Hippocampal formation (tissue), 2 donors: ENCODE measurements at places on chromosomes 3 and 15.

DNA sequence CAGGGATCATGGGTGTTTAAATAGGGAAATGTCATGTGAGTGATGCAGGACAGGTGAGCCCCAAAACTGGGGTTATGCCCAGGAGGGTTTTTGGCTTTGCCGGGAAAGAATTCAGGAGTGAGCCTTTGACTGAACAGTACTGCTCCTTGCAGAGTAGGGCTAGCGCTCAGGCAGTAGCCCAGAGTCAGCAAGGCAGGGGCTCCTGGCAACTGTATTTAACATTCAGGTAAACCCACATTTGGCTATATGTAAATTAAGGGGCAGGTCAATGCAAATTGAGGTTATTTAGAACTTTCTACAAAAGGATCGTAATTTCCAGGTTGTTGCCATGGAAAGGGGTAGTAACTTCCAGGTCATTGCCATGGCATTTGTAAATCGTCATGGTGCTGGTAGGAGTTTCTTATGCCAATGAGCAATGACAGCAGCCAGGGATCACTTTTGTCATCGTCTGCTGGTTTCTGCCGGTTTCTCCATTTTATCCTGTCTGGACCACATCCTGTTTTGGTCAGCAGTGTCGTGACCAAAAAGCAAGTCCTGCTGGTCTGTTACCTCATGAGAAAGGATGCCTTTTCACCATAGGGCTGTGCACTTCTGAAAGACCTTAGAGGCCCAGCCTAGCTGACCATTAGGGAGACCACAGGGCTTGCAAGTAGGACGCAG is 24.3 kb downstream of the MTHFS start:
- DNase-seq: no peak

DNA sequence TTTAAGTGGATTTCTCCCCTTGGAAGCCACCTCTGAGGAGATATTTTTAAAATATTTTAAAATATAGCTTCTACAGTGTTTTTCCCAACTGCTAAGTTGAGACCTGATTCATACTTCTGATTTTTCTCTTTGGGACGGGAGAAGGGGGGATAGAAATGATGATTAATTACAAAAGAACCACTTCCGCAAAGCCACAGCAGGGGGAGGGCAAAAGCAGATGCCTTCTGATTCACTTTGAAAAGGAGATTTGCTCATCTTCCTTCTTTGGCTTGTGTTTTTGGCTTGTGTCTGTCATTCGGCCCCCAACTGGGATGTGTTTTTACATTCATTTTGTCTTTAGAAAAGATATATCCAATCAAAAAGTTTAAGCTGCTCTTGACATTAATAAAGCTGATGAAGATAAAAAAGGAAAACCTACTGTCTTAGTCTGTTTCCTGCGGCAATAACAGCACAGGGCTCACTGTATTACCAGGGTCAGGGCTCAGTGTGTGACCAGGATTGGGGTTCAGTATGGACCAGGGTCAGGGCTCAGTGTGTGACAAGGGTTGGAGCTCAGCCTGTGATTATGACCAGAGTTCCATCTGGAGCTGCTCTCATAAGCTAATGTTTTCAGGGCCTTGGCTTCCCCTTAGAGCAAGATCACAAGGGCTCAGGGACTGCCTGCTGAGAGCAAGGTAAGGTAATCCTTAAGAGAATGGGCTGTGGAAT is 223.2 kb downstream of the MTHFS start:
- no peak for DNase-seq

- no peak for DNase-seq
Measured at GRCh38 chr15:66563566-66564110, 2.2 kb downstream of the LCTL start.

GRCh38 chr3:114597012-114597411 is 303.2 kb downstream of the TIGIT start:
- DNase-seq: no peak

GRCh38 chr3:15638193-15638890 is 36.8 kb downstream of the BTD start:
- no peak for DNase-seq

GRCh38 chr3:53941950-53942349 is 50.3 kb upstream of the SELENOK start:
- DNase-seq: peak; percentile 10

DNA sequence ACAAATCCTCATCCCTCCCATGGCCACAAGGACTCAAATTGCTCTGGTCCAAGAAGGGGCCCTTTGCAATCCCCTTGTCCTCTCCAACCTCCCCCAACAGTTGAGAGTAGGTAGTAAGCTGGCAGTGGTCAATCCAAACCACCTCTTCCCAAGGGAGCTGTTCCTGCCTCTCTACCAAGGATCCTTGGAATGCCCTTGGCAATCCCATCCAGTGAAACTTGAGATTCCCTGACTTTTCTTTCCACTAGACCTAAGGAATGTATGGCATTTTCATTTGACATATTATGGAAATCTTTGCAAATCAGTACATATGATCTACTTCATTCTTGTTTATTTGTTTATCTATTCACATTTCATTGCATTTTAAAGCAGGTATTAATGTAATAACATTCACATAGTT is 4.8 kb upstream of the RBP2 start:
- no peak for DNase-seq

DNA sequence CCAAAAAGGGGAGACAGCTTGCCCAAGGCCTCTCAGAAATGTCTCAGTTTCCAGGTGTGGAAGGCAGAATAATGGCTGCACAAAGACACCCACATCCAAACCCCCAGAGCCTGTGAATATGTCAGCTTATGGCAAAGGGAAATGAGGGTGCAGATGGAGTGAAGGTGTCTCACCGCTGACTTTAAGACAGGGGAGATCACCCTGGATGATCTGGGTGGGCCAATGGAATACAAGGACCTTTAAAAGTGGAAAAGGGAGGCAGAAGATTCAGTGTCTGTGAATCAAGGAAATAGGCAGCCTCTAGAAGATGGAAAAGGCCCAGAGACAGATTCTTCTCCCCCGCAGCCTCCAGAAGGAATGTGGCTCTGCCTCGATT is 48.8 kb upstream of the ATP2B2 start:
- no peak for DNase-seq

GRCh38 chr3:197670361-197670760 is 66.3 kb downstream of the RUBCN start:
- no peak for DNase-seq

GRCh38 chr15:89367485-89368451 is 33.1 kb upstream of the POLG start:
- no peak for DNase-seq

GRCh38 chr3:153127788-153128187 is 34.2 kb upstream of the RAP2B start:
- no peak for DNase-seq

GRCh38 chr3:148866261-148866660 is 1.2 kb downstream of the CPA3 start:
- no peak for DNase-seq

DNA sequence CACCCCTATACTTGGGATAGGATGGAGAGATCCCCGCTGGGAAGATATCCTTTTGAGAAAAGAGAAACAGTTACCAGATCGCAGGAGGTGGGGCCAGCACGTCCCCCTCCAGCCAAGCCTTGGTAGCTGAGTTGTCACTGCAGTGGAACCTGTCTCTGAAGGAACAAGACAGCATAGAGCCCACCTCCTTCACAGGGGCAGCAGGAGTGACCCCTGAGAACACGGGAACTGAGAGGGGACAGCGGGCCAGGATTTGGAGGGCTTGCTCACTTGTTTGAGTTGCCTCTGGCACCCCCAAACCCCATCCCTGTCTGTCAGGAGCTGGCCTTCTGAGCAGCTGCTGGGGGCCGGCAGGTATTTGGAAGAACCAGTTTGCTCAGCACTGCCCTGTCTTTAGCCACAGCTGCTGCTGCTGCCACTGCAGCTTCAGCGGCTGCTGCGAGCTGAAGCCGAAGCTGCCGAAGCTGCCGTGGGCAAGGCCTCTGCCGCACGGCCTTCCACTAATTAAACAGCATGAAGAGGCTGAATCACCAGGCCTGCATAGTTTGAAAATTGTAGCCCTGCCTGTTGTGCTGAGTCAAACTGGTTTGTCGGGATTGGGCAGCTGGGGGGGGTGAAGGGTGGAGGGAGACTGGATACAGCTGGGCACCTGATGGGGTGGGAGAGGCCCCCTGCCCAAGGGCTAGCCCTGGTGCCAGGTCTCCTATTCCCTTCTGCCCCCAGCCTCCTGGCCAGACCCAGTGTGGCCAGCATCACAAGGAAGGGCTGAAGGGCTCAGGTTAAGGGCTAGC is 4.0 kb downstream of the EPHB3 start:
- DNase-seq: no peak

- DNase-seq: no peak
Measured at GRCh38 chr3:136690599-136690998, 61.6 kb downstream of the STAG1 start.

DNA sequence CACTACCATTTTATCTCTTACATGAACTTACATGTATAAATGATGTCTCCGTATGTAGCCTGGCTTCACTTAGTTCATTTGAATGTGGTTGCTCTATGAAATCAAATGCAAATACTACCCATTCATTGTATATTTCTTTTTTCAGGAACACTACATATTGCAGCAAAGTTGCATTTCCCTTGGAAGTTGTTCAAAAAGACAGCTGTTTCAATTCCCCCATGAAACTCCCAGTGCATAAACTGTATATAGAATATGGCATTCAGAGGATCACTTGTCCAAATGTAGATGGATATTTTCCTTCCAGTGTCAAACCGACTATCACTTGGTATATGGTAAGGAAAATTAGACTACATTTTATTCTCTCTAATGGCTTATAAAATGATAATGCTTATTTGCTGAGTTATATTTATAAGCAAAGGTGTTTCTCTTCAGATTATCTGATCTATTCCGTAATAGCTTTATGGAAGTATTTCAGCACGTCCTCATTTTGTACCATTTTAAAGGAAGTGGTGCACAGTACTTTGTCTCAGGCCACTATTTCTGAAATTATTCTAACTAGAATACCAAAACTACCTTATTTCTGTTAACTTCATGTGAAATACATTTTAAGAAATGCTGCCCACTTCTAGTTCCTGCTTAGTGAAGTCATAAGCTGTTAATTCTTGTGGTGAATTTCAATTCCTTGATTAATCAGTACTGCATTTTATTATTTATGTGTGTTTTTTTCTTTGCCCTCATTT is 95.1 kb downstream of the IL1RAP start:
- no peak for DNase-seq

- peak; percentile 2 for DNase-seq
Measured at GRCh38 chr3:12618426-12618825, 45.5 kb downstream of the RAF1 start.

- no peak for DNase-seq
Measured at GRCh38 chr15:34494084-34494399, 56.4 kb upstream of the GOLGA8A start.

DNA sequence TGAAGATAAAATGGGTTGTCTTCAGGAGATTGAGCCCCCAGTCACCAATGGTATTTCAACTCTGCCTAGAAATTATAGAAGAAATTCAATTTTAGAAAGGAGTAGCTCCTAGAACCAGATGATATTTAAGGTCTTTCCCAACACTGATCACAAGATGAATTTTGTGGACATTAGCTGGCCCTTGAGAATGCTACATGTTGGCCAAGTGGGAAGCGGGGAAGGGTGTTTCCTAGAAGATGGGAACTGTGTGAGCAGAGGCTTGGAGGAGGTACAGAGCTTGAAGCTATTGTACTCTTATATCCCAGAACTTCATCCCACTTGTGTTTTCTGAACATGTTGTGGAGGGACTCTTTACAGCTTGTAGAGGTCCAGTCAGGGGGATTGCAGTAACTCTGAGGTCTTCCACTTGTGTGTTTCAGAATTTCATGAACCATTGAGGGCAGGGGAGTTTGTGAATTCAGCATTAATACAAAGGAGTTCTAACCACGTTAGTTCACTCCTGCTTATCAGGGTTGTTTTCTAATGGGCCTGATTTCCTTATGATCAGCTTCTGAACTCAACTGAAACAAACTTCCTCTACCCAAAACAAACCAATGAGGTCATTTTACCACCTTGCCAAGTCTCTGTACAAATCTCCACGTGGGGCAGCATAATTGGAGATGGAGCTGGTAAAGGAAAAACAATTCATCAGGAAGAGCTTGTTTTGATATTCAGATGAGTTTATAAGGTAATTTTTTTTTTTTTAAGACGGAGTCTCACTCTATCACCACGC is 152.6 kb upstream of the TPM1 start:
- DNase-seq: no peak

DNA sequence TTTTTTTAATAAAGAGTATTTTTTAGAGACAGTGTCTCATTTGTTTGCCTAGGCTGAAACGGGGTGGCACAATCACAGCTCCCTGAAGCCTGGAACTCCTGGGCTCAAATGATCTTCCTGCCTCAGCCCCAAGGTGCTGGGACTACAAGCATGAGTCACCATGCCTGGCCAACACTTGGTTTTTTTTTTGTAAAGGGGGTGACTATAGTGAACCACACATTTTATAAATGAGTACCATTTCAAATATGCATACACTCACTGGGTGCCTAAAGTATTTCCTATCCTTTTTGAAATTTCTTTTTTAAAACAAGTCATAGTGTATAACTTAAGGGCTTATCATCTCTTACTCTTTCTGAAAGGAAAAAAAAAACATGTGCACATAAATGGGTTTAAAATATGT is 325.2 kb upstream of the MEIS2 start:
- DNase-seq: no peak

GRCh38 chr3:9314796-9315195 is 48.1 kb upstream of the THUMPD3 start:
- DNase-seq: no peak

- DNase-seq: no peak
Measured at GRCh38 chr3:52532517-52532837, 1.2 kb downstream of the NT5DC2 start.

GRCh38 chr15:28786521-28786920 is 61.9 kb downstream of the GOLGA6L7 start:
- no peak for DNase-seq

DNA sequence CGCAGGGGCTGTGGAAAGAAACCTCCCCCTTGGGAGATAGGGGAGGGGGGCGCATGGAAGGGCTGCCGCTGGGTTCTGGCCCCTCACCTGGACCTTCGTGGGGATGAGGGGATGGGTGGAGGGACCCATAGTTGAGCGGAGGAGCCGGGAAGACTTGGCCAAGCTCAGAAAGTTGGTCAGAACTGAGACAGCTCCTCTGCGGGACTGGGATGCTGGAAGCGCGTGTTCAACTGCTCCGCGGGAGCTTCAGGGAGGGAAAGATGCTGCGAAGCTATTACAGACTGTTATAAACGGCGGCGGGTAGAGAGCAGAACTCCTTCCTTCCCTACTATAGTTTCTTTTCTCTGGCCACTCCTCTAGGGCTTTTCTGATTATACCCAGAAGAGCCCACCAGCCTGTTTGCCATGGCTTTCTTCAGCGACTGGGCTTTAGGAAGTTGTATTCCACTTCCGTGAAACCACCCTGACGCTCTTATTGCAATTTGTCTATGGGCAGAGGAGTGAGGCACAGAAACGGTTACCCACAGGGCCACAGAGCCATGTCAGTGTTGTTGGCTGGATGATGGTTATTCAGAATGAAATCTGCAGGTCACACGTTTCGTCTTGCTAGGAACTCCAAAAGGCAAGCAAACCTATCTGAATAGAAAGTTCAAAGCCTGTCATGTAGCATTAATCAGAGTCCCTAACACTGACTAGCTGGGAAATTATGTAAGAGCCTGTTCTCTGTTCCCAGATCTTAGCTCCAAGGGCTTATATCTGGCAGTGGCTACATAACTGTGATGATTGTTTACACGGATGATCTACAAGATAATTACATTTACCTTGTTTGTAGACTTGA is 1.1 kb downstream of the SYNPR start:
- DNase-seq: no peak
